ENCODE measurements at places on chromosomes 6 and 20. TPM values are rescaled to one million over a fixed set of nuclear protein-coding genes. Genes with fewer than 3 reads are reported as not detected.
A peak's percentile ranks its signal among the peaks of the same experiment; 100 is the strongest.

The SOX12 gene
- 8.3 TPM for total RNA-seq

The ZNF831 gene
- total RNA-seq, result 37.8 TPM

The NKX2-4 gene
- total RNA-seq, result not detected

The MAFB gene
- 0.86 TPM for total RNA-seq

The ARHGAP40 gene
- not detected for total RNA-seq

DNA sequence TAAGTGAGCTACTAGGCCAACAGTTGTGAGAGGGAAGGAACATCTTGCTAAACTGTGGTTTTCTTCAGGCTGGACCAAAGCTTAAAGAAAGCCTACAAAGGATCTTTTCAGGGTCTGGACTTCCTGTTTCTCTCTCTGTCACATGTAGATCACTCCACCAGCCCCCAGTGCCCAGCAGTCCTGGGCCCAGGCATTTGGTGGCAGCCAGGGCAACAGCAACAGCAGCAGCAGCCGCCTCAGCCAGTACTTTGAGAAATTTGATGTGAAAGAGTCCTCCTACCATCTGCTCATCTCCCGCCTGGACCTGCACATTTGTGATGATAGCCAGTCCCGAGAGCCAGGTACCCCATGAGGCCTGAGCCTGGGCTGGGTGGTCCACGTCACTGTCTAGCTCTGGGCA is 44.1 kb downstream of the BLTP3A start:
- DNase-seq, result no peak

DNA sequence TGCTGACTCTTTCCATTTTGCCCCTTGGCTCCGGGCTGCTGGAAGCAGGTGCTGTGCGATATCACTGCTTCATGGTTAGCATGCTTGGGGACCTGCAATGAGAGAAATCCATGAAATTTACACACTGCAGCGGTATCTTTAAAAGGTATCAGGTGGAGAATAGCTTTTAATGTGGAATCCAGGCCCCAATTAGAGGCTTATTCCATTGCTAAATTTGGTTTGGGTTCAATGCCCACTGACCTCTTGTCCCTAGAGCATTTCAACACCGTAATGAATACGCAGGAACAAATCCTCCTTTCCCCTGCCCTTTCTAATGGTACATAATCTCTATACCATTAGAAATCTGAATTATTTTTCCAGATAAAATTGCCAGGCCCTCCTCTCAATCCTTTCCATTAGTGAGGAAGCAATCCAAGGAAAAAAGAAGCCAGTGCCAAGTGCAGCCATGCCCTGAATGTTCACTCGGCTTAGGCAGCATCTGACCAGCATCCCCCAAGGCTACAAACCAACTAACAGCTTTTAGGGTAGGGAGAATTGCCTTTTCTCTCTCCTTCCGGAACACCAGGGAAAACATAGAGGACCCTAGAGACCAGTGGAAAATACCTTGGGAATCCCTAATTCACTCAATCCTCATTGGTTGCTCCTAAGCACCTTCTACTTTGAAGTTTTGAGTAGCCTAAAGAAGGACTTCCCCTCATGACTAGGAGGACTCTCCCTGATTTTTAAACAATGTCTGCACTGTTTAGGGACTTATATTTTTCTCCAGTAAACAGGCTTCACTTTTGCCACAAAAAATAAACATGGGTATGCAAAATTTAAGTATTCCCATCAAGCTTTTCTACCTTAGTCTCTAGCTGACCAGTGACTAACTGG is 143.1 kb downstream of the QRSL1 start:
- DNase-seq, result no peak

DNA sequence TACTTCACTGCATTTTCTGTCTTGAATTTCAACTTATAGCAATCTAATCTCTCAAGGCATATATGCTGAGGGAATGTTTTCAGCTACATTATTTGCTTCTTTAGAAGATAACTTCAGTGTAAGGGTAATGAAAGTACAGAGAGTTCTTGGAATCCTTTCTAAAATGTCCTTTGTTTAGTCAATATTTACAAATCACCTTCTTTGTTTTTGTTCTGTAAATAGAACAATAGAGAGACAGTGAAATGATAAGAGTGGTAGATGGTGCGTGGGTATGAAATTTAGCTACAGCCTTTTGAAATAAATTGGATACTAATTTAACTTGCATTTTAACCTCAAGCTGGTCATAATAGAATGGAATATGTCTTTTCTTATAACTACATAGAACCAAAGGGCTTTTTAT is 171.1 kb upstream of the MARCKS start:
- DNase-seq, result no peak

DNA sequence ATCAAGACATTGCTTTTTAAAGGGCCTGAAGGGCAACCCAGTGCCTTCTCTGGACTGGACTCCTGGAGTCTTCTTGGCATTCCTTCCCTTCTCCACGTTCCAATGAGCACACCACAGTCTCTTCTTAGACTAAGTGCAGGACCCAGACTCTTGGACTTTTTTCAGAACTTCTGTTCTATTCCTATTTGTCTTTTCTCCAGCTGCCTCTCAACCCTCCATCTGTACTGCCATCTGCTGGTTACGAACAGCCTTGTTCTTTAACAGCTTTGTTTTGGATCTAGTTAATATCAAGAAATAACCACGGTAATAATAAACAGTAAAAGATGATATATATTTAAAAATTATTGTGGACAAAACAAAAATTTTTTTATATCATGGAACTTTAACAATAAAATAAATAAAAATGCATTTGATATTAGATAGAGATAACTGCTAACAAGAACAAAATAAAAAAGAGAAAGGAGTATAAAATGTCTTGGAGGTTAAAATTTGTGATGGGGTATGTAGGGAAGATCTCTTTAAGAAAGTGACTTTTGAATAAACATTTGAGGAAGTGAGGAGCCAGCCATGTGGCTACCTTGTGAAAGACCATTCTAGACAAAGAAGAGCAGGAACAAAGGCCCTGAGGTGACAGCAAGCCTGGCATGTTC is 105.1 kb upstream of the HCRTR2 start:
- no peak for DNase-seq

DNA sequence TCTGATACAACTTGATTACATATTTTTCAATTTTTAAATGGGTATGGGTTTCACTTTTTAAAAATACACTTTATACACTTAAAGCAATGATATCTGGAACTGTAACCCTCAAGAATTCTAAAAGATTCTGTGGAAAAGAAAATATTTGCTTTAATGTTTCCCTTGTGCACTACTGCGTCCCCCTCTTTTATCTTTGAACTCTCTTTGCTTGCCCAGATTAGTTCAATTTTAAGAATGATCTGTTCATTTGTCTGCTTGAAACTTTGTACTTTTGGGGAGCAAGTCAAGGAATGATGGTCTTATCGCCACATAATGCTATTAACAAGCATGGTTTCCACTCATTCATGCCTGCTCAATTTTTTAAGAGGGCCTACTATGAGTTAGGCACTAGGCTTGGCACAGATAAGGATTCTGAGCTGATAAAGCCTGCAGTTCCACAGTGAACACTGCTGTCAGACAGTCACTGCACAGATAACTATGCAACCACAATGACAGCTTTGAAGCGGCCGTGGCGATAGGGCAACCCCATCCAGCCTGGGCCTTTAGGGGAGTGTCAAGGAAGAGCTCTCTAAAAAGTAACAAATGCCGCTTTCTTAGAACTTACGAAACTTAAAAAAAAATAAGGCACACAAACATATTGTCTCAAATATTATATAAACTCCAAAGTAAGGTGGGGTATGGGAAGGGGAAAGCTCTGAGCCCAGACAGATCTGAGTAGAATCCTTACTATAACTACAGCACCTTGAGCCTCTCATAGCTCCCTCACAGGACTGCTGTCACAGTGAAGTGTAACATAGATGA is 29.7 kb downstream of the FYN start:
- peak; percentile 56 for DNase-seq

- DNase-seq, result no peak
These were observed 19.0 kb downstream of the VAPB start for GRCh38 chr20:58407966-58408557.

- DNase-seq, result no peak
These were observed 19.0 kb upstream of the PREX1 start for GRCh38 chr20:48846516-48847492.

DNA sequence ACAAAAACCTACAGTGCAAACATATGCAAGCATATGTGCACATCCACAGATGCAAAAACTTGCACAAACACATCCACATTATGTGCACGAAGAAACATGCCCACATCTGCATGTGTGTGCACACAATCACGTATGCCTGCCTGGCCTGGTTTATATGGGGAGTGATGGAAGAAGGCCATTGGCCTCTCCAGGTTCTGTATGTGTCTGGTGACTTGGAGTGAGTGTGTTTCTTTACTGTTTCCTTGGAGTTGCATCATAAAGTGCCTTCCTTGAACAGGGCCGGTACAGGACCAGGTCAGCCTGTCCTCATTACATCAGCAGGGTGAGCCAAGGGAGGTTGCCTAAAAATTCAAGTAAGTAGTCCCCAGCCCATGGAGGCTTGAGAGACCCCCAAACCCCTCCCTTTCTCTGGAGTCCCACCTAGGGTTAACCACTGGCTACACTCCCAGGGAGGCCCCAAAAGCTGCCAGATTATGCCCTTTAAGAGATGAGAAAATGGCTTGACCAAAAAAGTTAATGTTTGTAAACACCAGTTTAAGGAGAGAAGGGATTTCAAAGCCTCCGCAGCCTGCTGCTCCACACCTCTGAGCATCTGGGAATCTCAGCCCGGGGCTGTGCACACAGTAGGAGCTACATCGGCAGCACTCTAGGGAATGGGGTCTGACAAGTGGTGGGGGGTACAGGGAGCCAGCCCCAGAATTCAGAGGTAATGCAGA is 140.8 kb downstream of the VEGFA start:
- DNase-seq, result no peak

GRCh38 chr6:84539122-84539856 is 225.1 kb downstream of the TBX18 start:
- no peak for DNase-seq

DNA sequence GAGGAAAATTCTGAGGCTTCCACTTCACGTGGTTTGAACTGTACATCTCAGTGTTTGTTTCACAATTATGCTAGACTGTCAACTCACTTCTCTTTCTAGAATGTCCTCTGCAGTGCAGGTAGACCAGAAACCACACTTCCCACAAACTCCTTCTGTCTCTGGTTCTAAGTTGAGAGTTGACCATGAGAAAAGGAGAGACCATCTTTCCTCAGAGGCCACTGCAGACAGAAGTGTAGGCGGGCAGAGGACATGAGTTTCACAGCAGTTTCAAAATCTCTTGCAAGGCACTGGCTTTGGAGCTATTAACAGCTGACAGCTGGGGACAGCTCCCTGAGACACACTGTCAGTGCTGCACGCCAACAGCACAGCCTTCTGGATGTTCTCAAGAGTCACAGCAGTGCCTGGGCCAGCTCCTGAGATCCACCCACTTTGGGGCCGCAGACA is 55.4 kb upstream of the MOXD1 start:
- DNase-seq, result no peak

DNA sequence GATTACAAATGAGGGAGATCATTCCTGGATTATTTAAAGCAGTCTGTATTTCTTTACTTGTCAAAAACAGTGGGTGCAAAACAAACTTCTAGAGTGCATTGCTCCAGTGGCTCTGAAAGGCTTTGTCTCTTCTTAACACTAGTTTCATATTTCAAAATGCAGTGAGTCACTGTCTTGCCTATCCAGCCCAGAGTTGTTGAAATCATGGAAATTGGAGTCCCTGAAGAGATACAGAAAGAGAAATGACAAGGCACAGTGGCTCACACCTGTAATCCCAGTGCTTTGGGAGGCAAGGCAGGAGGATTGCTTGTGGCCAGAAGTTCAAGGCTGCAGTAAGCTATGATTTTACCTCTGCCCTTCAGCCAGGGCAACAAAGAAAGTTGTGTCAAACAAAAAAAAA is 11.3 kb downstream of the SLC2A12 start:
- DNase-seq, result no peak

GRCh38 chr20:22293886-22294285 is 290.5 kb downstream of the FOXA2 start:
- no peak for DNase-seq

DNA sequence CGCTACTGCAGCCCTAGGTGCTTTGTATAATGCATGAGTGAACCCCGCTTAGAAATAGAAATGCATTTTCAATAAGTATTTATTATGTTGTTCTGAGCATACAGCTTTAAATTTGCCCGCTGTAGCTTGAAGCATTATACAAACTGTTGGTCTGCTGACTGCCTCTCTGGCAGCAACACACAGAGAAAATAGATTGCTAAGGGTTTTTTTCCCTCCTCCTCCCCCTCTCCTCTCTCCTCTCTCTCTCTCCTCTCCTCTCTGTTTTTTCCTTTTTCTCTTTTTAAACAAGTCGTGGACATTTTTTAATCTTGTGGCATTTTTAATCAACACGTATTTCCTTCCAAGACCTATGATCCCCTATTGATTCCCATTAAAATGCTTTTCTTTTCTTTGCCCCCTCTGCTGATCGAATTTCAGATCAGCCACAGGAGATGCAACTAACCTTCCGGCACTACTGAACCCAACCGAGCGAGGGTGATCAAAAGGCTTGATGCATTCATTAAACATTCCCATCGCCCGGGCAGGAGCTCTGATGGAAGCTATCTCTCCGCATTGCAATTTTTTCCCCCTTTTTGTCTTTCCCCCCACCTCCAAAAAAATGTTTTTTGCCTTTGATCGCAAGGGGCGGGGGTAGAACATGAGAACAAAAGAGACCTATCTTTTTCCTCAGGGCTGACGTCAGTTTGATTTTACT is 90.7 kb upstream of the ARID1B start:
- peak; percentile 20 for DNase-seq

GRCh38 chr6:170027647-170028043 is 263.2 kb downstream of the DLL1 start:
- DNase-seq, result no peak

- DNase-seq, result no peak
These were observed 66.4 kb downstream of the STX11 start for GRCh38 chr6:144216668-144217218.

GRCh38 chr20:63612276-63612931 is 14.5 kb downstream of the GMEB2 start:
- DNase-seq, result no peak

DNA sequence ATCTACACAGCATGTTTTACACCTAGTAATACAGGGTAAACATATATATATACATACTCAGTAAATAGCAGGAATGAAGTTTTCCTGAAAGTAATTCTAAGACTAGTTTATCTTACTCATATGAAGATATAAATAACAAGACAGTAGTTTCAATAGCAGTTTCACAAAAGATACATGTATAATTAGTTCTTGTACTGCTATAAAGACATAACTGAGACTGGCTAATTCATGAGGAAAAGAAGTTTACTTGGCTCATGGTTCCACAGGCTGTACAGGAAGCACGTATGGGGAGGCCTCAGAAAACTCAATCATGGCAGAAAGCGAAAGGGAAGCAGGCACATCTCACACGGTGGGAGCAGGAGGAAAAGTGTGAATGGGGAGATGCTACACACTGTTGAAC is 16.9 kb downstream of the RARS2 start:
- no peak for DNase-seq
